Ovary (tissue), 10 donors: ENCODE measurements at places on chromosomes 3 and 15. TPM values are rescaled to one million over a fixed set of nuclear protein-coding genes. Genes with fewer than 3 reads are reported as not detected.

DNA sequence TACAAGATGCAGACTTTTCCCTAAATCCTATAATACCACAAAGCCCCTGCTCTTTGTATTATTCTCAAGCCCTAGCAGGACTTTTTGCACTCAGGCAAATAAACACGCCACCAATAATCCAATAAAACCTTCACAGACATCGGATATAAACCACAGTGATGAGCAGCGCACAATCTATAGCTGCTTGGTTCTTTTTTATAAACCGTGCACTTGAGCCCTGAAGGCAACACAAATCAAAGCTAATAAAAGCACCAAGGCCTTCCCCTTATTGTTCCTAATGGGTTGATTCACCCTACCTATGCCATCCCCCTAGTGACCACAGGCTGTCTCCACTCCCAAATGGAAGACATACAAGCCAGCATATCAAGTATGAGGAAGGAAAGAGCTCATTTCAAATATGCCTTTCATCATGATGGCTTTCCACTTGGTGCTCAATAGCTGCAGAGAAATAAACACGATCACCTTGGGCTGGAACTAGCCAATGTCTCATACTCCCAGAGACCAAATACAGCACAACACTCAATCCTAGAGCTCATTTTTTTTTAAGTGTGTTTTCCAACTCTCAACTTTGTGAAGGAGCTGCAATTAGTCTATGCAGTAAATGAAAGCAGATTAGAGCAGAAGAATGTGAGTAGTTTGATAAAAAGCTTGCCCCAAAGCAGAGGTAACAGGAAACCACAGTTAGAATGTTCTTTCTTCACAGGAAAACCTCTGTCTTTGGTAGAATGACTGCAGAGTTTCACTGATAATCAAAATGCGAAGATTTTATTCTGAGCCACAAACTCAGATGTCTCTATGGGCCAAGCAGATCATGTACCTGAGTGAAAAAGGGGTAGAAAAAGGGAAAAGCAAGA lies 573.9 kb downstream of the AGBL1 start:
- no peaks in the 10 kb centered on the region for H3K36me3 ChIP-seq
- no peaks in the 10 kb centered on the region for H3K4me1 ChIP-seq
- no peaks in the 10 kb centered on the region for H3K27me3 ChIP-seq

DNA sequence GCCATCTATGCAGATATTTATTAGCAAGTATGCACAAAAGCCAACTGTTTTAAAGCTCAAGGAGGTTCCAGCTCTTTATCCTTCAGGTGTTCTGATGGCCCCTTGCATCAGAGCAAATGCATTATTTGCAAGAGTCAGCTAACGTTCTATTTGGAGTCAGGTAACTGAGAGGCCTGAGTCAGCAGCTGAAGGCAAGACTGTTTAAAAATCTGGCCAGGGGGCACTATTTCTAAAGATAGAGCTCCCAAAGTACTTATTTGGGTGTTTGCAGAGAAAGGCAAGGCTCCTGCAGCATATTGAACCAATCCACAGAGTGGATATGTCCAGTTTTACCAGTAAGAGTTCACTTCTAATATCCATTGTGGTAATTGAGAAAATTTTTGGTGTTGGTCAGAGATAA lies 146.1 kb downstream of the LRTM1 start:
- no peaks in the 10 kb centered on the region for H3K4me1 ChIP-seq
- no peaks in the 10 kb centered on the region for H3K27me3 ChIP-seq
- H3K36me3 ChIP-seq, result no peaks in the 10 kb centered on the region
- no peak overlapping the region for H3K4me3 ChIP-seq

GRCh38 chr15:42070976-42071350 lies 23.4 kb downstream of the PLA2G4D start:
- no peaks in the 10 kb centered on the region for H3K27me3 ChIP-seq
- no peak for DNase-seq
- H3K27ac ChIP-seq, result no peak overlapping the region
- no peaks in the 10 kb centered on the region for H3K36me3 ChIP-seq

DNA sequence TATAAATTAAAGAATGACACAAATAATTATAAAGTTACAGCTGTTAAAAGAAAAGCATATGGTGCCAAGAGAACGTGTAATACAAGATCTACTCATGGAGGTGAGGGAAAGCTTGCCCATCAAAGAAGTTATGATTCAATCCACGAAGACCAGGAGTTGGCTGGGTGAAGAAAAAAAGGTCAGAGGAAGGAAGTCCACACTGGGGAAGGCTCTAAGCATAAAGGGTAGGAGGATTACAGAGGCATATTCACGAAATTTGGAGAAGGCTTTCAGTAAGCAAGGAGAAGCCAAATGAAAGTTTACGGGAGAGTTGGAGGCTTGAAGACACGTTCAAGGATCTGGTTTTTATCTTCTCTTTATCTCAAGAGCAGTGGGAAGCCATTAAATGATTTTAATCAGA lies 1.8 kb upstream of the TGFBR2 start:
- H3K27ac ChIP-seq, result no peak overlapping the region
- no peak for DNase-seq
- no peaks in the 10 kb centered on the region for H3K27me3 ChIP-seq

Gene PLCH1
- total RNA-seq, result 0.23 TPM

Gene ZPLD1
- not detected for total RNA-seq

DNA sequence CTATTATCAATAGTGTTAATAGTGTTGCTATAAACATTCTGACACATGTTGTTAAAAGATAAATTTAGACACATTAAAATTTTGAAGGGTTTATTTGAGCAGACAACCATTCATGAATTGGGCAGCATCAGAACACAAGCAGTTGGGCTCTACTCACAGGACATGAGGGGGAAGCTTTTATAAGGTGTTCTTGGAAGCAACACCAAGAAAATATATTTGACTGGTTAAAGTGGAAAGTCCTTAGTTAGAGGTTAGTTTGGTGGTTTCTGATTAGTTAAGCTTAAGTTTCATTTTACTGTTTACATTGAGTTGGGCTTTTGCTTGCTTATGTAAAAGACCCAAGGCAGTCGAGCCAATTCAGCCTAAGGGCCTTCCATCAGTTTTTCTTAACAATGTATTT lies 220.7 kb downstream of the CD47 start:
- no peaks in the 10 kb centered on the region for H3K27me3 ChIP-seq
- no peak overlapping the region for H3K4me3 ChIP-seq
- H3K27ac ChIP-seq, result no peak overlapping the region
- no peaks in the 10 kb centered on the region for H3K4me1 ChIP-seq

Gene CCDC14
- total RNA-seq, result 32.1 TPM

- H3K27me3 ChIP-seq, result no peaks in the 10 kb centered on the region
- no peaks in the 10 kb centered on the region for H3K4me1 ChIP-seq
- H3K4me3 ChIP-seq, result no peak overlapping the region
- DNase-seq, result no peak
Measured at GRCh38 chr3:105195260-105195659, 171.4 kb upstream of the ALCAM start.

DNA sequence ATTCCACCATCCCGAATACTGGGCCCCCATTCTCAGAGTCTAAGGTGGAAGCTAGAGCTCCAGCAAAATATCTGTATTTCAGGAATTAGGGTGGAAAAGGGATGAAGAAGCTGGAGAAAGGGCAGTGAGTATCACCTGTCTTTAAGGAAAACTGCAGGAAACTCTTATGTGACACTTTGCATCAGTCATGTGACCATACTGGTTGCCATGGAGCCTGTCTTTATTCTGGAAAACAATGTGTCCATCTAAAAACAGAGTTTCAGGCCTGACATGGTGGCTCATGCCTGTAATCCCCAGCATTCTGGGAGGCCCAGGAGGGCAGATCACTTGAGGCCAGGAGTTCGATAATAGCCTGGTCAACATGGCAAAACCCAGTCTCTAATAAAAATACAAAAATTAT lies 52.9 kb upstream of the FSIP1 start:
- H3K36me3 ChIP-seq, result no peaks in the 10 kb centered on the region
- DNase-seq, result no peak
- H3K27me3 ChIP-seq, result no peaks in the 10 kb centered on the region
- no peak overlapping the region for H3K4me3 ChIP-seq
- H3K4me1 ChIP-seq, result no peaks in the 10 kb centered on the region

GRCh38 chr3:100080573-100080972 lies 33.7 kb downstream of the FILIP1L start:
- no peak overlapping the region for H3K4me3 ChIP-seq
- H3K27me3 ChIP-seq, result no peaks in the 10 kb centered on the region
- DNase-seq, result no peak
- peaks cover 11% of the 10 kb centered on the region for H3K4me1 ChIP-seq
- no peak overlapping the region for H3K27ac ChIP-seq
- no peaks in the 10 kb centered on the region for H3K36me3 ChIP-seq

- H3K27me3 ChIP-seq, result no peaks in the 10 kb centered on the region
- no peak for DNase-seq
- H3K4me1 ChIP-seq, result no peaks in the 10 kb centered on the region
- no peak overlapping the region for H3K4me3 ChIP-seq
- no peaks in the 10 kb centered on the region for H3K36me3 ChIP-seq
Measured at GRCh38 chr3:102095383-102095782, 246.1 kb downstream of the NFKBIZ start.

- H3K36me3 ChIP-seq, result no peaks in the 10 kb centered on the region
- peaks cover 2% of the 10 kb centered on the region for H3K4me1 ChIP-seq
- no peak overlapping the region for H3K27ac ChIP-seq
- no peaks in the 10 kb centered on the region for H3K27me3 ChIP-seq
- H3K4me3 ChIP-seq, result no peak overlapping the region
Measured at GRCh38 chr3:140768941-140769340, 91.1 kb downstream of the TRIM42 start.

Gene UBE2E2
- 45.1 TPM for total RNA-seq

DNA sequence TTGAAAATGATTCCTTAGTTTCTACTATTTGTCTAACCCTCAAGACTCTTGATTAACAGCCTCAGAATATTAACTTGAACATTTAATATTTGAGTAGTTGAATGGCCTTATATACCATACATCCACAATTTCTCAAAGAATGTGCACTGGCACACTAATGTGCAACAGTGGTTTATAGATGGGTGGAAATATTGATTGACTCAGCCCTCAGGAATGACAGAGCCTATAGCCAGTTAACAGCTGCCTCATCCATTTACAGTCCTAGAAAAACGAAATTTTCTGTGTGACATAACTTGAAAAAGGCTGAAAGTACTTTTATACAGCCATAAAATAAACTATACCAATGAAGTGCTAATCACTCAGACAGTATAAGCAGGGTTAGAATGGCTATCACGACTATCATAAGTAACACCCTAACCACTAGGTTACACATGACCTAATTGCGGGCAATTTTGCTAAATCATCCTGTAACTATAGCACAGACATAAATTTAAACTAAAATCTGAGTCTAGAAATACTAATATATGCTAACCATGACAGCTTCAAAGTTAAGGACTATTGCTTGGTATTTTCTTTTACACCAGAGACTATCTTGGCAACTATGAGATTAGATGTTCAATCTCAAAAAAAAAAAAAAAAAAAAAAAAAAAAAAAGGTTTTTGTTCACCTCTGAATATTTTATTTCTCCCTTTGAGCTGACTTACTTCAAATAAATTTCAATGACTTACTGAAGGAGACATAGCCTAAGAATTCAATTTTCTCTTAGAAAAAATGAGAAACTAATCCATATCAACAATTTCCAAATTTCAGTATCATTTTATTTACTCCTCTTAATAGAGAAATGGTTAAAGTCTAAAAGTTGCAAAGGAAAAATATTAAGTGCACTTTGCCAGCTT lies 9.3 kb downstream of the SECISBP2L start:
- H3K27ac ChIP-seq, result no peak overlapping the region
- DNase-seq, result no peak
- no peak overlapping the region for H3K4me3 ChIP-seq
- H3K4me1 ChIP-seq, result peaks cover 3% of the 10 kb centered on the region
- no peaks in the 10 kb centered on the region for H3K27me3 ChIP-seq

DNA sequence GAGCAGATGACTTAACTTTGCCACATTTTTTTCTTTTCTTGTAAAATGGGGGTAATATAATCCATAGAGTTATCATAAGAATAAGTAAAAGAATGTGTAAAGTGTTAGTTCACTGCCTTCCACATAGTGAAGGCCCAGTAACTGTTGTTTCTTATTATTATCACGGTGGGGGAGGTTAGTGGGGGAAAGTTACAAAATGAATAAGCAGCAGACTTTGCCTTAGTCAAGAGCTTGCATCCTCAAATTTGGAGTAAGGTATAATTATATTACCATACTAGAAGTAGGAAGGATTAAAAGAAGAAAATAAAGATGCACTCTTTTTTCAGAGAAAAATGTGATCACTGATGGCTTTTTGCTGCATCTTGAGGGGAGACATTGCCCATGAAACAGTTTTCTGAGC lies 247.6 kb downstream of the PTPRG start:
- no peak for DNase-seq
- peaks cover 28% of the 10 kb centered on the region for H3K4me1 ChIP-seq
- H3K36me3 ChIP-seq, result no peaks in the 10 kb centered on the region
- H3K27ac ChIP-seq, result peak overlapping the region; percentile 42
- no peak overlapping the region for H3K4me3 ChIP-seq

Gene ERICH6
- total RNA-seq, result not detected

GRCh38 chr3:143978263-143978631 lies 6.6 kb downstream of the DIPK2A start:
- H3K27me3 ChIP-seq, result no peaks in the 10 kb centered on the region
- no peaks in the 10 kb centered on the region for H3K36me3 ChIP-seq
- H3K4me3 ChIP-seq, result no peak overlapping the region
- DNase-seq, result no peak
- no peak overlapping the region for H3K27ac ChIP-seq

Gene CHRM5
- 0.08 TPM for total RNA-seq

Gene PLD1
- total RNA-seq, result 65.6 TPM
